Stimulated activated CD8-positive, alpha-beta memory T cell treated with anti-CD3 and anti-CD28 coated beads, Interleukin-4, amount 100 ng/mL, for 4 hours (primary cell): ENCODE measurements at places on chromosomes 4 and X.

- no peak for DNase-seq
These were observed at the start of gene VEGFD for GRCh38 chrX:15384304-15384703. Gene VEGFD, minus strand, starts transcription at chrX:15384413. Its CDS starts 467 bp downstream, at chrX:15383946.

DNA sequence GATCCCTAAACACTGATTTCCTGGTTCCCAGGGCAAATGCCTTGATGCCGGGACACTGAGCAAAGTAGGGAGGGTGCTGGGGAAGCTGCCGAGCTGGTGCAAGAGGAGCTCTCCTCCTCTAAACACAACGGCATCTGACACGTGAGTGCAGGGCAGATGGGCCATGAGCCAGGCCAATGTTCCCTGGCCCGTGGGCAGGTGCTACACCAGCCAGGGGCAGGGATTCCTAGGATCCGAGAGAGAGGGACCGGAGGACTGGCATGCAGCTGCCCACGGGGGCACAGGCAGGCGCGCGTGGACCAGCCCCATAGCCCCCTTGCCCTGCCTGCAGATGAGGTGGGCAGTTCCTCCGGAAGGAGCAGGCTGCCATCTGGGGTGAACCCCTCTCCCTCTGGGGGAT lies 66.8 kb upstream of the AFAP1 start:
- DNase-seq: no peak

GRCh38 chrX:126338916-126339315 lies 172.8 kb upstream of the DCAF12L2 start:
- DNase-seq: no peak

DNA sequence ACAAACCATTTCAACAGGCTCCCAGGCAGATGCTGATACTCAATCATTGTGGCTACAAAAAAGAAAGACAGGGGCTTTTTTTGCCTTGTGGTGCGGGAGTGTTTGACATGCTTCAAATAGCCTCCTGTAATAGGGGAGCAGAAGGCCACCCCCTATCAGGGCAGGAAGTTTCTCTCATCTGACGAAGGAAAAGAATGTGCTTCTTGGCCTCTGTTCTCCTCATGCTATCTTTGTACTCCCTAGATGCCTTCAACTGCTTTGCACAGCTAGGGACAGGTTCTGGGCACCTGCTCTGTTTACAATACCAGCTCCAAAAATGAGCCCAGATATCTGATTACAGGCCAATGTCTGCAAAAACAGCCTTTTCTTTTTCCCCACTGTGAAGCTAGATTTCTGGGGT lies 391.1 kb downstream of the STIM2 start:
- DNase-seq: no peak

DNA sequence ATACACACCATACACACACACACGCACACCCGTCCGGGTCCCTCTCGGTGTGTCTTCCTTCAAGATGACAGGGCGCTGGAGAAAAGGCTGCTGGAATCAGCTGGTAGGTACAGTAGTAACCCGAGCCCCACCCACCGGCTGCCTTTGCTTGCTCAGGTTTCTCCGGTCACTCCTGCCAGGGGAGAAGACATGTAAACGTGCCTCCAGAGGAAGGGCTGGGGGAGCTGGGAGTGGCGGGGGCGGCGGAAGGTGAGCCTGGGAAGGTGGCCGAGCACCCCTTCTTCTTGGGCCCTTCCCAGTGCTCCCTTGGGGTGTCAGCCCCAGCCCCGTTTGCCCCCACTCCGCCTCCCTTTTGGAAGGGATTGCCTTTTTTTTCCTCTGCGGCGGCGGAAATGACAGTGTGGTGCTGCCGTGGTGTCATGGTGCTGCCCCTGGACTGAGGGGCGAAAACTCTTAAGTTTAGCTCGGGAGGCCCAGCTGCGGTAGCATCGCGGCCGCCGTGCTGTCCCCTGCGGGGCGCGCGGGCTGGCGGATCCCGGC lies at the start of gene MID2:
Gene MID2 (plus strand): TSS at position 169 of the 540 bp plus-strand sequence. CDS start 561 bp downstream, outside the sequence.
- no peak for DNase-seq

- DNase-seq: no peak
These were observed 112.8 kb upstream of the ATXN3L start for GRCh38 chrX:13432414-13433297.

DNA sequence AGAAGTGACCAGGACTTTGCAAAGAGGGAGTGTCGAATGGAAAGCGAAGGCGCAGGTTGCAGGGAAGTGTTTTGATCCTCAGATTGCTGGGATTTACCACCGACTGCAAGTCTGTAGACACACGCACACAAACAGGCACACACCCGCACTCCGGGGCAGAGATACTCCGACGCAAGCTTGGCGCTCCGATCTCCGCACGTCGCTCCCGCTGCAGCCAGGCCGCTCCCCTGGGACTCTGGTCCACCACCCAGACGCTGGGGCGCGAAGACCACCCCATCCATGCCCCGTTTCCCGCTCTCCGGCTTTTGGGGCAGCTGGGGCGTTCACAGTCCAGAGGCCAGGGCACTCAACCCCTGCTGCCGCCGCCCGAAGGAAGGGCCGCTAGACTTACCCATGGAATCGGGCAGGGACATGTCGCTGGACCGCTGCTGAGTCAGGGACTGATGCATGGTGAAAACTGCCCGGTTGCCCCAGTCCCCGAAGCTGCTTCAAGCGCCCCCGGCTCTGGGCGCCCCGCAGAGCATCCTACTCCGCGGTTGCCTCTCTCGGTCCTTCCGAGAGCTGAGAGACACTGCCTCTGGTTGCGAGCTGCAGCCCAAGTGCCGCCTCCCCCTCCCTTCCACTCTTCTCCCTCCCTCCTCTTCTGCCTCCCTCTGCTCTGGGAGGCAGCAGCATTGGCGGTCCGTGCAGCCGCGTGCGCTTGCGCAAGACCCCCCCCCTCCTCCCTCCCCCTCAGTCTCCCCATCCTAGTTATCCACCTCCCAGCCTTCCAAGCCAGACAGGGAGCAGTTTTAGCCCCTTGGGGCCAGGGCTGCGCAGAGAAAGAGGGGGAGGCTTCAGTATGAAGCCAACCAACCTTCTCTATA lies at the start of gene TMEM255A:
Gene TMEM255A (minus strand): TSS at position 601 of the 866 bp plus-strand sequence. CDS start 152 bp downstream, at position 449.
- no peak for DNase-seq

DNA sequence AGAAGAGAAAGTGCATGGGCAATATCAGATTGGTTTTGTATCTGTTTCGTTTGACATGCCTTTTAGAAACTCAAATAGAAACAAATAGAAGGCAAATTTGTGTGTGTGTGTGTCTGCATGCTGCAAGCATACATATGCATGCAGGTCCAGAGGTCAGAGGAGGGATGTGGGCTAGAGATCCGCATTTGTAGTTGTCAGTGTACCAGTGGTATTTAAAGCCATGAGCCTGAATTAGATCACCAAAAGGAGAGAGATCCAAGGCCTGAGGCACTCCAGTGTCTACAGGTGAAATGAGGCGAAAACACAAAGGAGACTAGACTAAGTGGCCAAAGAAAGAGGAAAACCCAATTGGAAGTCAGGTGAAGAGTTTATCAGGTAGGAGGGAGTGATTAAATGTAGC lies 106.7 kb downstream of the CORIN start:
- no peak for DNase-seq

DNA sequence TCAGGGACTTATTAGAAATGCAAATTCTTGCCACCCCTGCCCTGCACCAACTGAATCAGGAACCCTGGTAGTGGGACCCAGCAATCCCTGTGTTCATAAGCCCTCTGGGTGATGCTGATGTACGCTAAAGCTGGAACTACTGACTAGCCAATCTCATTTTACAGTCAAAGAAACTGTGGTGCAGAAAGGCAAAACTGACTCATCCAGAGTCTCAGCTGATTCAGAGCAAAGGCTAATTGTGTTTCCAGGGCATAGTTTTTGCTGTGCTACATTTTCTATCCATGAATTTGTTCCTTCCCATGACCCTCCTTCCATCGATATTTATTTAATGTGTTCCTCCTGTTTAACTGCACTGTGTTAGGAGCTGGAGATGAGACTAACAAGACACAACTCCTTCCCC lies 207.5 kb downstream of the REPS2 start:
- no peak for DNase-seq

GRCh38 chrX:67543818-67544217 lies at the start of gene AR:
Gene AR, plus strand, starts transcription at chrX:67544021. Its CDS starts 1,126 bp downstream, at chrX:67545147.
- no peak for DNase-seq

GRCh38 chrX:47447607-47448006 lies 35.4 kb downstream of the ZNF41 start:
- DNase-seq: no peak

DNA sequence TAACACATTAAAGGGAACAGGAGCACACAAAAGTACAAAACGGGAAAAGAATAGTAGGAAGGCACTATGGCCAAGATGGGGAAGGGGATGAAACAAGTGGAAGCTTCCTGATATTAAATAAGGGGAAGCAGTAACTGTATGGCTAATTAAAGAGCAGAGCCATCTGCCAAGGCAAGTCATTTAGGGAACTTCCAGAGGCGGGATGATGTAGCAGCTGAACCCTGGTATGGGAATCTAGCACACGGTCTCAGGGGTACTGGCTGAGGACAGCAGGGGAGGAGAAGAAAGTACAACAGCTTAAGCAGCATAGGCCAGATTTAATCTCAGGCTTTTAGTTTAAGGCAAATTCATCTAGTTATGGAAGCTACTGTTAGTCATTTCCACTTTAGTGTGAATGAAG lies 59.1 kb downstream of the IGFBP7 start:
- DNase-seq: no peak

GRCh38 chrX:131830400-131831184 lies 192.5 kb upstream of the STK26 start:
- no peak for DNase-seq

- DNase-seq: no peak
These were observed 267.1 kb downstream of the ARHGAP24 start for GRCh38 chr4:85741921-85742591.

DNA sequence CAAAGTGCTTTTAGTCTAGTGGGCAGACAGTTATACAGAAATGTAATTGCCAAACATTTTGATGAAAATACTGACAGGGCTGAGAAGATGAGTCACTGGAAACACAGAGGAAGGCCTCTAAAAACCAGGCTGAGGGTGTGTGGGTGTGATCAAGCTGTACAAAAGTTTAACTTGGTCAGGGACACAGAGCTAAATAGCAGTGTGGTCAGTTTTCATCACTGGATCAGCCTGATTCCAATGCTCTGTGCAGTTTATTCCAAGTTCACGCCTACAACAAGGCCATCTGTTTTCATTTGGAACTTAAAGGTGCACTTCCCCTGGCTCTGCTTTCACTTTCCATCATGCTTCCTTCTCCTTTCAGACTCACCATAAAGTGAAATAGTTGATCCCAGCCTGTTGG lies 10.6 kb downstream of the CENPVL3 start:
- no peak for DNase-seq

GRCh38 chr4:183571350-183571941 lies 66.6 kb downstream of the ING2 start:
- DNase-seq: no peak

GRCh38 chr4:106494066-106494465 lies 125.5 kb upstream of the GIMD1 start:
- no peak for DNase-seq

DNA sequence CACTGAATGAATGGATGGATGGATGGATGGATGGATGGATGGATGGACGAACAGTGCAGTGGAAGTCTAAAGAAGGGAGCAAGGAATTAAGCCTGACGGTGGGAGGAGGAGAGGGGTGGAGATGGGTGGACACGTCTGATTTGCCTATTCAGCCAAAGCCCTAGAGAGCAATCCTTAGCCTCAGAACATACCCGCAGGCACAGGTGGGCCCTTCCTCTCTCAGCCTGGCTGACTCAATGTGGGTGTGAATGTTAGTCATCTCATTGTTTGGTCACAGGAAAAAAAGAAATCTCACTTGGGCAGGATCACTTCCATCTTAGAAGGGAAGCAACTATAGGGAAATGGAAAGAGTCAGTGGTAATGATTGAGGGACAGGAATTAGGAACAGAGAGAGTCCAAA lies 165.9 kb downstream of the PJA1 start:
- DNase-seq: no peak

DNA sequence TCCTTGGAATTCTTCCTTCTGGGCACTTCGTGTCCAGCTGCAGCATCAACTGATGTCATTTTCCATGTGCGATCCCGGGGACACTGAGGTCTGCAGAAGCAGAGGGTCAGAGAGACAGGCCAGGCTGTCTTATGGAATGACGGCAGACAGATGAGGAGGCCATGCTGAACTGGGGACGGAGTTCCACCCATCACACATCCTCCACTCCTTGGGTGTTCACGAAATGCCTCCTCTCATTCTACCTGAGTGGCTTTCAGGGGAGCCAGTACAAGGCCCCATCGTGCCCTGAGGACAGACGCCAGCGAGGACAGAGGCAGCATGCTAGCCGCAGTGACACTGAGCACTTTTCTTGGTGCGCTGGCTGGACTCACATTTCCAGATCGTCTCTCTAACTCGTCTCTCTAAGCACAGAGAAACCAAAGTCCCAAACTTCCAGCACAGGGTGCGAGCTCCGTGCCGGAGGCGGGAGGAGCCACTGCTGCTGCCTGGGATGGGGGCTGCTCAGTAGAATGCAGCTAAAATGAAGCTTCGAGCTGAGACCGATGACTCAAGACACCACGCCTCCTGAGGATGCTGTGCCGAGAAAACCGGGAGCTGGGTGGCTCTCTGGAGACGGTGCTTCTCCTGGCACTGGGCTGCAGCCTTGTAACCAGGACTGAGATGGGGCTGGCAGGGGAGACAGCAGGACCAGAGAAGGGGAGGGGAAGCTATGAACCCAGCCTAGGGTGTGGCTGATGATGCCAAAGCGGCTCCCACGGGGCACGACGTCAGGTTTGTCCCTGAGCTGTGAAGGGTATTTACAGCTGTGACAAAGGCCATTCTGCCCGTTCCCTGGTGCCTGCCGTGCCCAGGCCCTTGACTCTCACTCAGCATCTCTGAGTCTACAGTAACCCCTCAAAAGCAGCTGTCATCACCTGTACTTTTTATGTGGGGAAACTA lies 8.2 kb downstream of the ABLIM2 start:
- DNase-seq: no peak

- no peak for DNase-seq
These were observed 105.3 kb downstream of the SPCS3 start for GRCh38 chr4:176425035-176425434.

GRCh38 chrX:66042307-66043077 lies 2.6 kb upstream of the VSIG4 start:
- DNase-seq: no peak

GRCh38 chr4:1469043-1469442 lies 62.8 kb upstream of the NKX1-1 start:
- DNase-seq: no peak

GRCh38 chr4:8427761-8428287 lies 12.7 kb downstream of the ACOX3 start:
- DNase-seq: no peak

DNA sequence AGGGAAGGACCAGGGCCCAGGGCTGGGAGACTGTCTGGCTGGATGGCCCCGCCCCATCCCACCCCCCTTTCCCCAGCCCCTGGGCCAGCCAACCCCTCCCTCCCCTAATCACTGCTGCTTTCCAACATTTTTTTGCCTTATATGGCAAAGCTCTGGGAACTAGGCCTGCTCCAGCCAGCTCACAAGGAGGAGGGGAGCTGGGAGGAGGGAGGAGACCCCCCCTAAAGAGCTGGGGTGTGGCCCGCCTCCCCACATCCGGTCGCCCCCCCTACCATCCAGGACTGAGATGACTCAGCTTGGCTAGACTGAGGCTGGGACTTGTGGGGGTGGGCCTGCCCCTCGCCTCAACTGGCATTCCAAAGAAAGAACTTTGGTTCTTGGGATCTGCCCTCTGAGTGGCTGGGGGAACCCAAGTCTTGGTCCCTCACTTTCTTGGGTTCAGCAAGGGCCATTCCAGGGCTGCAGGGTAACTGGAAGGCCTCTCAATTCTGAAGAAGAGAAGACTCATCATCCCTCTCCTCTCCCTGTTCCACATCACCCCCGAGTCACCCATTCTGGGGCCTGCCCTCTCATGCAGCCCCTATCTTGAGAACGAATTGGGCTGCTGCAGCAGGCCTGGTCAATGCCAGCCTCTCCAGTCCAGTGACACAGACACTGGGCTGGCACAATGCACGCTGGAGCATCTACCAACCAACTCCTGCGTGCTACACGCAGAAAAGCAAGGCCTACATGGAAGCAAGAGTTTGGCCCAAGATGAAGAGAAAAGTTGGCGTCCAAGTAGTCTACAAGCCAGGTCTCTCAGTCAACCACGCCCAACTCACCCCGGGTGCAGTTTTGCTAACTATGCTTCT lies 4.8 kb downstream of the FLNA start:
- DNase-seq: peak; percentile 39
